ENCODE measurements at places on chromosomes 5 and 9.

DNA sequence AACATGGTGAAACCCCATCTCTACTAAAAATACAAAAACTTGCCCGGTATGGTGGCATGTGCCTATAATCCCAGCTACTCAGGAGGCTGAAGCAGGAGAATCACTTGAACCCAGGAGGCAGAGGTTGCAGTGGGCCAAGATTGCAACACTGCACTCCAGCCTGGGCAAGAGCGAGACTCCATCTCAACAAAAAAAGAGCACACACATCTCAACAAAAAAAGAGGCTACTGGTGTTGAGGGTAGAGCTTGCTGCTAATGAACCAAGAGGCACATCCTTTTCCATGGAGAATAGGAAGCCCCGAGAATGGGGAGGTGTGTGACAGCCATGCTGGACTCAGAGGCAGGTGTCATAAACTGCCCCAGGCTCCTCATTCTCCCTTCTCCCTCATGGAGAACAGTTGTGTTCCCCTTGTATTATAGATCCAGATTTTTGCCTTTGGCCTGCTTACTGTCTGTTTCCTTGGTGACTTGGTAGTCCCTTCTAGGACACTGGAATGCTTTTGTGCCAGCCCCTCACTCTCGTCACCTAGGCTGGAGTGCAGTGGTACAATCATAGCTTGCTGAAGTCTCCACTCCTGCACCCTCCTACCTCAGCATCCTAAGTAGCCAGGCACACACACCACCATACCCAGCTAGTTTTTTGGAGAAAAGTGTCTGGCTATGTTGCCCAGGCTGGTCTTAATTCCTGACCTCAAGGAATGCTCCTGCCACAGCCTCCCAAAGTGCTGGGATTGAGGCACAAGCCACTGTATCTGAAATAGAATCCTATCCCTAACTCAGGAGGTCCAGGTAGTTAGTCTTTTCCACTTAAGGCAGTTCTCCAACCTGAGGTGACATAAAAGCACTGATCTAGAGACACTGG lies 5.1 kb downstream of the RPL12 start:
- no peak for DNase-seq

DNA sequence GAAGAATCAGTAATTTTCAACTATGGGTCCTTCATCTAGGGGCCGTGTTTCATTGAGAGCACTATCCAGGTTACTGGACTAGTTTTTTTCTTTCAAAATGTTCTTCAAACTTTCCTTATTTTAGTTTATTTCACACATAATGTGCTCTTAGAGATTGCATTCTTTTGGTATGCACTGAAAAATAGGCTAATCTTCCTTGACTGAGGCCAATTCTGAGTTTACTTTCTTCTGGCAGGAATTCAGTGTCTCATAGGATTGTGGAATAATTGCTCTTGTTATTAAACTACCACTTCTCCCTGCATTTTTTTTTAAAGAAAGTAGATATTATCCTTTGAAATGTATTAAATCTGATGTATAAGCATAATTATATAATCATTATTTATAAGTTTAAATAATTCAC lies 624.5 kb downstream of the RAB3C start:
- no peak for DNase-seq

GRCh38 chr9:89375191-89375760 lies 57.0 kb downstream of the SECISBP2 start:
- no peak for DNase-seq

DNA sequence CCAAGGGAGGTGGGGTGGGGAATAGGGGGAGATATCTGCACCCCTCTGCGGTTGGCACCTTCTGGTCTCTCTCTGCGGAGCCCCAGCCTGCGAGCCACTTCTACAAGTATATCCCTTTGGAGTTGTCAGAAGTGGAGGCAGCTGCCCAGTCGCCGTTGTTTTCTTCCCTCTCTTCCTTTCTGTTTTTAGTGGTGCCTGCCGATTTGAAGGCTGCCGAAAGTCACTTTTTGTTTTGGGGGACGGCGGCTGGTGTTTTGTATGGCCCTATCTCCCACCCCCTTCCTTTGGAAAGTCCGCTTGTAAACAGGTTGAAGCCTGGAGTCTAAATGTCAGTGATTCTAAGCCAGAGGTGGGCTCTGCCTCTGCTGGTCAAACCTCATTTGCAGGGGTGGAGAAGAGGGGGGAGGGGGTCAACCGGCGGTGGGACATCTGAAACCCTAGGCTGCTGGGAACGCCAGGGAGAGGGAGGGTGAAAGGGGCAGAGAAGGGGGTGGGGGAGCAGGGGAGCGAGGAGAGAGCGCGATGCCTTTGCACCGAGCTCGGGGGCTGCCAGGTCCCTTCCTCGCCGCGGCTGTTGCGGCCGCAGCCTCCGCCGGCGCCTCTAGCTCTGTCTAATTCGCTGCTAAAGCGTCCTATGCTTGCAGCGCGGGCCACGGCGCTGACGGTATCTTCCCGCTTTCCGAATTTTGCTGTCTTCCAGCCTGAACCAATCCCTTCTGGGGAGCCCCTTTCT lies at the start of gene FGF10:
TSS of gene FGF10 (minus strand) at position 331 of the 733 bp plus-strand sequence. CDS start 738 bp downstream, outside the sequence.
- no peak for DNase-seq

GRCh38 chr5:138668451-138669380 lies 84.5 kb upstream of the CTNNA1 start:
- no peak for DNase-seq

DNA sequence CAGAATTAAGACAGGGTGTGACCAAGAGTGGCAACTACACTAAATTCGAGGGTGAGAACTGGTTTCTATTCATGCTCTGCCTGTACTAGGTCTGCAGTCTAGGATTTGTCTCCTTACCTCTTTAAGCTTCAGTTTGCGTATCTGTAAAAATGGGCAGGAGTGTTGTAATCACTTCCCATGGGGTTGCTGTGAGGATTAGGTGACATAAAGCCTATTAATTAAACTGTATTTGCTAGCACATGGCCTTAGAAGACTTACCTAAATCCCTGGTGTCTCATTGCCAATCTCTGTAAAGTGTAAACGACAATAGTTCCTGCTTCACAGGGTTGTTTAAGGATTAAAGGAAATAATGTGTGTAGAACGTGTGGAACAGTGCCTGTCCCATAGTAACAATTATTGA lies 193.6 kb downstream of the DRD1 start:
- no peak for DNase-seq
